ENCODE measurements at places on chromosomes 6 and 20. TPM values are rescaled to one million over a fixed set of nuclear protein-coding genes. Genes with fewer than 3 reads are reported as not detected.

- peaks cover 7% of the 10 kb centered on the region for H3K4me1 ChIP-seq
- H3K4me3 ChIP-seq = no peak overlapping the region
- H3K36me3 ChIP-seq = no peaks in the 10 kb centered on the region
- peaks cover 10% of the 10 kb centered on the region for H3K27me3 ChIP-seq
- H3K27ac ChIP-seq = no peak overlapping the region
Measured at GRCh38 chr6:72412709-72413044, 209.2 kb upstream of the KCNQ5 start.

DNA sequence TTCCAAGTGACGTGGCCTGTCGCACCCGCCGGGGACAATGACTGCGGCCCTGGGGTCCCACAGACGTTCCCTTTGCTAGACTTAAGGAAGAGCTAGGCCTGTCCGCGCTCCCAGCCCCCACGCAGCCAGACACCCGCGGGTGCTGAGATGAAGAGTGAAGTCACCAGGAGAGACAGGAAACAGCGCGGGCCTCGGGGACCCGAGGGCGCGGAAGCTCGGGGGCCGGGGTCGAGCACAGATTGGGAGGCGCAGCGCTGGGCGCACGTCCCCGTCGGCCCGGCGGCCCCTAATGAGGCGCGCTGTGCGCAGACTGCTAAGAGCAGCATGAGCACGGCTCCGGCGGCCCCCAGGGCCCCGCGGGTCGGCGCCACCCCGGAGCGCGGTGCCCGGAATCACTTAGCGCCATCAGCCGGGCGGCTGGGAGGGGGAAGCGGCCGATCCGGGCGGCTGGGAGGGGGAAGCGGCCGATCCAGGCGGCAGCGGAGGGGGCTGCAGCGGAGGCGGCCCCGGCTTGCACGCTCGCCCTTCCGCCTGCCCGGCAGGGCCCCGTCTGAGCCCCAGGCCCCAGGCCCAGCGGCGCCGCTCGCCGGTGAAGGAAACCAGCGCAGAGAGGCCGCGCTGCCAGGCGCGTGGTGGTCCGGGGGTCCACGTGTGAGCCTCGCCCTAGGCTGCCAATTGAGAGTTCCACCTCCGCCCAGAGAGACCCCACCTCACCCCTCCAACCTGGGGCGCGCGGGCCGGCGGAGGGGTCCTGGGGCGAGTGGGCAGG lies 8.3 kb upstream of the AVP start:
- peaks cover 22% of the 10 kb centered on the region for H3K27me3 ChIP-seq
- no peaks in the 10 kb centered on the region for H3K36me3 ChIP-seq
- no peak for DNase-seq
- H3K27ac ChIP-seq = peak overlapping the region; percentile 22
- H3K4me3 ChIP-seq = peak overlapping the region; percentile 73
- H3K4me1 ChIP-seq = peaks cover 3% of the 10 kb centered on the region

DNA sequence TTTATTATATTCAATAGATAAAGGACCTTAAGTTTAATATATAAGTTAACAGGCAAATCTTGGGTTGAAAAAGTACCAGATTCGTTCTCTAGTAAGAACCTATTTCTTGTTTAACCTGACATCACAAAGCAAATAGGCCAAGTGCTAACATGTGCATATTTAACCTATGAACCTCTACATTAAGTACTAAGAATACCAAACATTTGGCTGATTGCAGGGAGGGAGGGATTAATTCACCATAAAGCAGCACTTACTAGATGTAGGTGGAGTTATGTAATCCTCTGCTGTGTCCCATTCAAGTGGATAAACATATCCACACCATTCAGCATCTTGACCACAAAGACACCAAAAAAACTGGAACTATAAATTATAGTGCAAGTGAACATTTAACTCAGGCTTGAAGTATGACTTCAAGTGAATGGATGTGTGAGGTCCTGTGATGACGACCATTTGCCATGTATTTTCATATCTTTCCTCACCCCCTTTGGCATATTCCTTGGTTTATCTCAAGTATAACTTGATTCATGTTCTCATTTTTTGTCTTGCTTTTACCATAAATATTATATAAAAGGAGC lies 10.2 kb downstream of the STX11 start:
- DNase-seq = no peak
- H3K4me3 ChIP-seq = no peak overlapping the region
- H3K27ac ChIP-seq = no peak overlapping the region
- H3K4me1 ChIP-seq = peaks cover 27% of the 10 kb centered on the region

DNA sequence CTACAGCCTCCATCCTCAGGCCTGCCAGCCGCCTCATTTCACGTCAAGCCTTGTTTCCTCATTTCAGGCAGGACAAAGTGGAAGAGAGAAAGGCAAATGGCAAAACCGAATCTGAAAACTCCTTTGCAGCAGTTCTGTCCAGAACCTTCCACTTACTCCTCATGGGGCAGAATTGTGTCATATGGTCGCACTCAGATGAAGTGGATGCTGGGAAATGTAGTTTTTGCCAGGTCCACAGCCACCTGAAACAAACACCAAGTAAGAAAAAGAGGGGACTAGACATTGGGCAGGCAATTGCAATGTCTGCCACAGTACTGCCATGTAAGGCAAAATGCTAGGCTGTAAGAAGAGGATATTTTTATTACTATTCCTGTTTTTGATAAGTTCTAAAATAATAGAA lies 44.9 kb downstream of the ISM1 start:
- H3K4me3 ChIP-seq = no peak overlapping the region
- H3K36me3 ChIP-seq = no peaks in the 10 kb centered on the region
- no peak for DNase-seq

DNA sequence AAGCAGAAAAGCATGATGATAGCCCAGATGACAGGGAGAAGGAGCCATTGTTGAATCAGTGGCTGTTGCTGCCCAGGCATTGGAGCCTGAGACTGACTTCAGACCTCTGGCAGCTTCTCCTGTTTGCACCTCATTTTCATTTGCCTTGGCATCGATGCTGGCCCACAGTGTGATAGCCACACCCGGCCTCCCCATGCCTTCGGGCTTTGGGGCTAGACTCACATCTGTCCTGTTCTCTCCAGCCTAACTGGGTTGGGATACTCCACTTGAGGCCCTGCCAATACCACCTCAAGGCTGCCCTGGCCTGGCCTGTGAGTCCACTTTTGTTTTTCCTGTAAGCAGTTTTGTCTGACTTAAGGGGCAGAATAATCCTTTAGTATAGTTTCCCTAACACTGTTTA lies 140.4 kb downstream of the UST start:
- H3K4me3 ChIP-seq = no peak overlapping the region
- H3K27me3 ChIP-seq = no peaks in the 10 kb centered on the region
- DNase-seq = no peak

GRCh38 chr6:8858854-8859331 lies 423.5 kb upstream of the SLC35B3 start:
- peaks cover 18% of the 10 kb centered on the region for H3K4me1 ChIP-seq
- no peak for DNase-seq
- no peak overlapping the region for H3K4me3 ChIP-seq

DNA sequence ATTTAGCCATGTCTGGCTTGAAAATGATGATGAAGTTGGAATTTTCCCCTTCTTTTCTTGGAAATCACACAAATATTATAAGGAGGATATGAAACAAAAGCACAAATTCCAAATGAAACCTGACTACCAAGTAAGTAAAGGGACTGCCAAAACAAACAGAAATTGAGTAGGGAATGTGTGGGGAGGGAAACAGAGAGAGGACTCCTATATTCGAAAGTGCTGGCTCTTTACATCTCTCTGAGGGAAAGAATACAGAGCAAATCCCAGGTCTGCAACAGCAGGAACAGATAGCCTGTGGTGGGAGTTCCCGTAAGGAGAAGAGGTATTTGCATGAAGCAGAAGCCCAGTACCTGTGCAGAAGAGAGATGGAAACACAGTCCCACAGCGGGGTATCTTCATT lies 583.7 kb downstream of the EPM2A start:
- DNase-seq = no peak
- H3K4me1 ChIP-seq = peaks cover 35% of the 10 kb centered on the region
- no peaks in the 10 kb centered on the region for H3K36me3 ChIP-seq
- no peaks in the 10 kb centered on the region for H3K27me3 ChIP-seq
- H3K27ac ChIP-seq = no peak overlapping the region

DNA sequence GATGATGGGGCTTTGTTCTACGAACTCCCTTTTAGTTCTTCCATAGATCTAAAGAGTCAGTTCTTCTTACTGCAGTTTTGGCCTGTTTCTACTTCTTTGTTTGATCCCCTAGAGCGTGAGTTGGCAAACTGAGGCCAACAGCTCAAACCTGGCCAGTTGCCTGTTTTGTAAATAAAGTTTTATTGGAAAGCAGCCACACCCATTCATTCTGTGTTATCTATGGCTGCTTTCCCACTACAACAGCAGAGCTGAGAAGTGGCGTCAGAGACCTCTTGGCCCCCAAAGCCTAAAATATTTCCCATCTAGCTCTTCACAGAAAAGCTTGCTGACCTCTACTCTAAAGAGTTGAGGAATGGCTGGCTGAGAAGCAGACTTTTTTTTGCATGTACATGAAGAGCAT lies 52.2 kb downstream of the EYA2 start:
- no peak overlapping the region for H3K27ac ChIP-seq
- H3K4me1 ChIP-seq = peaks cover 13% of the 10 kb centered on the region
- no peak overlapping the region for H3K4me3 ChIP-seq

DNA sequence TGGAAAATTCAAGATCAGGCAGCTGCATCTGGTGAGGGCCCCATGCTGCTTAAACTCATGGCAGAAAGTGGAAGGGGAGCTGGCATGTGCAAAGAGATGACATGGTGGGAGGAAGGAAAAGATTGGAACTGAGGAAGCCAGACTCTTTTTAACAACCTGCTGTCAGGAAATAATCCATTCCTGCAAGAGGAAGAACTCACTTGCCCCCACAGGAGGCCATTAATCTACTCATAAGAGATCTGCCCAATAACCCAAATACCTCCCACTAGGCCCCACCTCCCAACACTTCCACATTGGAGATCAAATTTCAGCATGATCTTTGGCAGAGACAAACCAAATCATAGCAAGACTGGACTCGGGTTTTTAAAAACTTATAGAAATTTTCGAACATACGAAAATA lies 200.5 kb upstream of the KCNQ5 start:
- H3K4me1 ChIP-seq = peaks cover 5% of the 10 kb centered on the region
- H3K27me3 ChIP-seq = peaks cover 3% of the 10 kb centered on the region
- no peak for DNase-seq
- H3K36me3 ChIP-seq = no peaks in the 10 kb centered on the region
- H3K4me3 ChIP-seq = no peak overlapping the region

ENPP4 gene
- total RNA-seq = 4.4 TPM

SLC17A9 gene
- 0.24 TPM for total RNA-seq

CAPN11 gene
- not detected for total RNA-seq

LTV1 gene
- total RNA-seq = 22.6 TPM

ALDH5A1 gene
- 7.2 TPM for total RNA-seq

KCNK15 gene
- 0.59 TPM for total RNA-seq

FRK gene
- total RNA-seq = 1.1 TPM

TFB1M gene
- 16.8 TPM for total RNA-seq

MATN4 gene
- total RNA-seq = 0.10 TPM

NFS1 gene
- 26.8 TPM for total RNA-seq

PI3 gene
- not detected for total RNA-seq
